Stimulated activated CD4-positive, alpha-beta T cell treated with anti-CD3 and anti-CD28 coated beads, Interleukin-4, amount 100 ng/mL, for 24 hours (primary cell): ENCODE measurements at places on chromosomes 12 and 14.

GRCh38 chr14:73461478-73462047, 3.2 kb upstream of the NUMB start:
- DNase-seq: no peak

- DNase-seq: no peak
Measured at GRCh38 chr14:105894125-105894977, 368.0 kb downstream of the TMEM121 start.

DNA sequence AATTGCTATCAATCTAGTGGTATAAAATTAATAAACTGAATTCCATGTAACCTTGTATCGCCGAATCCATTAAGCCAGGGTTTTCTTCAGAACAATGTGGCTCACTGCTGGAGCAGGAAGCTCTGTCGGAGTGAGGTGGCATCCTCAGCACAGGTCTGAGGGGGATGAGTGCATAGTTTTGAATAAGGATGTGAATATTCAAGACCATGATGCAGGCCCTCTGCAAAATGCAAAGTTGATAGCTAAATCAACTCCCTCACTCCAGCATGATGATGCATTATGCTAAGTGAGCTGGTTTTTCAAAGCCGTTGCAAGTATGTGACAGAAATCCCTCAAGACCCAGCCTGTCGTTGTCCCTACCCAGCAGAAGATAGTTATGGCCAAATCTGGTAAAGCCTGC, 53.0 kb downstream of the TRIM9 start:
- DNase-seq: no peak

GRCh38 chr14:61358554-61359226, 37.3 kb downstream of the PRKCH start:
- no peak for DNase-seq

- no peak for DNase-seq
Measured at GRCh38 chr12:5417500-5417899, 14.4 kb upstream of the NTF3 start.

DNA sequence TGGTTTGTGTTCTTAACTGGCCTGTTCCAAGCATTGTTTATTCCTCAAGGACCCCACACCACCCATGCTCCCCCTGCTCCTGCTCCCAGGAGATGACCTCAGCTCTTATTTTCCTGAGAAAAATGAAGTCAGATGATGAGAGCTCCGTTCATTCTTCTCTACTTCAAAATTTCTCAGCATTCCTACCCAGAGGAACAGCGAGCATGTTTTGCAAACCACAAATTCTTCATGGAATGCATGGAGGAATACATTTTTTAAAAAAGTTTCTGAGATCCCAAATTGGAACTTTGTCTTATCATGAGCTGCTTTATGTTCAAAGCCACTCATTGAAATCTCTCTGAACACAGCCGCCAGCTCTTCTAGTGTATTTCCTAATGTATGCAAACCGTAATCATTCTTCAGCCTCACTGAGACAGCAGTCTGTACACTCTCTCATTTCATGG, 44.9 kb downstream of the SYNE2 start:
- no peak for DNase-seq

DNA sequence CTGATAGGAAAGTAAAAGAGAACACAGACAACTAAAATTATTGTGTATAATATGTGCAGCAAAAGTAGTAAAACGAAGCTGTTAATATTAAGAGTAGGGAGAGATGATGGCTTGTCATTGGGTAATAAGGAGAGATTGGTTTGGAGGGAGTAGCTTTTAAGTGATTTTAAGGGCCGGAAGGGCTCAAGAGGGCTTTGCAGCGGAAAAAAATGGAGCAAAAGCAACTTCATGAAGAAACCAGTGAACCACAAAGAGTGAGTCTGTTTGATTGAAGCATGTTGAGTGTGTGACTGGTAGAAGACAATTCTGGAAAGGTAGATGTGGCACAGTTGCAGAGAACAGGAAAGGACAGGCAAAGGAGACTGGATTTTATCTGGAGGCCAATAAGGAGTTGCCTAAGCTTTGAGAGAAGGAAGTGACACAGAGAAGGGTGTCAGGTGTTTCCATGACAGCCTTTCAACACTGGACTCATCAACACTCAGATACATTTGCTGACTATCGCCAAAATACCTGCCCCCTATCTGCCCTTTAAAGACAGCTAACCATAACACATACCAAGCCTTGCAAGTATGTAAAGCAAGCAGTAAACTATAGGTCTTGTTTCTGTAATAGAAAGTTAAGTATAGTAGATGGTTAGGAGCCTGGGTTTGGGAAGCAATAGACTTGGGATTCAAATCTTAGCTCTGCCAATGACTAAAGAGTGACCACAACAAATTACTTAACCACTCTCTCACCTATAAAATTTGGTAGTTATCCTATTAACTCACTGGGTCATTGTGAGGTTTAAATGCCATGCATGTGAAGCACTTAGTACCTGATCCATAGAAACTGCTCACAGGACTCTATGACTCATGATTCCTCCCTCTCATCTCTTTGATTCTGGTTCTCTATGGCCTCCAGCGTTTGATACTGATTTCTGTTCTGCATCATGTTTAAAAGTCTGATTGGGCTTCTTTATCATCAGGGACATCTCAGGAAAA, 117.3 kb upstream of the LMNTD1 start:
- DNase-seq: no peak

GRCh38 chr12:91852634-91853033, 293.0 kb downstream of the BTG1 start:
- DNase-seq: no peak

- no peak for DNase-seq
Measured at GRCh38 chr12:92445253-92446082, 257.3 kb upstream of the PLEKHG7 start.

DNA sequence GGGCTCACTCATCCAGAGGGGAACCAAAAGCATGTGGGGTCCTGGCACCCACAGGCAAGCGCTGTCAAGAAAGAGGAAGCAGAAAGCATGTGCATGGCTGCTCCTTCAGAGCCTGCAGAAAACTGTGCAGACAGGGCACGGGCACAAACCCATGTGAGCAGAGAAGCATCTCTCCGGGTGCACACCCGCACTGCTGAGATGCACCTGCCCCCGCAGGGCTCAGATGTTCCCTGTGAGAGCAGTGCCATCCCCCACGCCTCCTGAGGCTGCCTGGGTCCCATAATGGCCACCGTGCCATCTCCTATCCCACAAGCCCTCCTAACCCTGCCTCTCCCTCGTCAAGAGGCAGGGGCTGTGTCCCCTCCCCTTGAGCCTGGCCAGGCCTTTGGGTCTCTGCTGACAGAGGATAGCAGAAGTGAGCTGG, 32.3 kb upstream of the INF2 start:
- DNase-seq: no peak

- DNase-seq: no peak
Measured at GRCh38 chr12:100521958-100522357, 48.3 kb downstream of the NR1H4 start.

DNA sequence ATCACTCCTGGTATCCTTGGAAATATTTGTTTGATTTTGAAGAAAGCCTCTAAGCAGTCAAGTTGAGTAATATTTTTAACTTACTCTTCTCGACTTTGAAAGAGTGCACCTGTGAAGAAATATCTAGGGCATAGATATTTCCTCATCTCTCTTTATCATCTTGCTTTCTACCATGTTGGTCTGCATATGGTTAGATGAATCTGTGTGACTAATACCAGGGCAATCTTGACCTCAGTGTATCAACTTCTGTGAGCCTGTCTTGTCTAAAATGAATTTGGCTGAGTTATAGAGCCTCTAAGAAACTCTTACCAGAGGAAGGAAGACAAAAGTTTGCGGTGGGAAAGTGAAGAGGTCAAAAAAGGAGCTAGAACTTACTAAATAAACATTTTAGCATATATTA, 68.4 kb downstream of the SYT1 start:
- DNase-seq: no peak

DNA sequence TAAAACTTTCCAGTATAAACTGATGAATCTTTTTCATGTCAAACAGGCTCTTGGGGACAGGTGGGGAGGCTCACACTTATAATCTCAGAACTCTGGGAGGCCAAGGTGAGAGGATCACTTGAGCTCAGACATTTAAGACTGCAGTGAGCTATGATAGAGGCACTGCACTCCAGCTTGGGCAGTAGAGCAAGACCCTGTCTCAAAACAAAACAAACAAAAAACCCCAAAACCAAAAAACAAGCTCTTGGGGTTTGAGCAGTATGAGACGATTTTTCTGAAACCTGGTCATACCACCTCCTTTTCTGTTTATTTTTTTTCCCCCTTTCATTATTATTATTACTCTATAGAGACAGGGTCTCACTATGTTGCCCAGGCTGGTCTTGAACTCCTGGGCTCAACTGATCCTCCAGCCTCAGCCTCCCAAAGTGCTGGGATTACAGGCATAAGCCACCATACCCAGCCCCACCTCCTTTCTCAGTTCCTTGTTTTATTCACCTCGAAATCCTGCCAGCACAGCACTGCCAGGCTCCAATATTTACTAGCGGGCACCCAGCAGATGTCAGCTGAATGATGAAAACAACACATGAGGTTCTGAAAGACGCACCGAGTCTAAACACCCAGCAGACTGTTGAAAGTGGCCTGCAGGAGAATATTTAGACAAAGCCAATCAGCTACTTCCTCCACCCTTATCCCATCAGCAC, 19.5 kb upstream of the CDK17 start:
- no peak for DNase-seq

DNA sequence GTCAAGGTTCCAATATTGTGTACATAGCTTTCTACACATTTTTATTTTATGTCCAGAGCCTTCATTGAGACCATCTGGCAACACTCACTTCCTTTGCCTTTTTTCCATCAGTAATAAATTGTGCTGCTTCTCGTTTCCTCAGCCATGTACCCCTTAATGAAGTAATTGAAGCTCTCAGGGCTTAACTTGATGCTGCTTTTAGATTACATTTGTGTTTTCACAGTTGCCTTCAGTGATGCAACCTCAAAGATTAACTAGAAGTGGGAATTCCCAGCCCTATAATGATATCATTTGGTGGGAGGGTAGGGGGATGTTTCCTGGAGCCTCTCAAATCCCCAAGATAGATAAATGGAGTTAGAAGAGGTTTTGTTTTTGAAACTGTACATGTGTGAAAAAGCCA, 80.2 kb upstream of the KRR1 start:
- no peak for DNase-seq

- no peak for DNase-seq
Measured at GRCh38 chr14:39376667-39377403, 55.4 kb downstream of the FBXO33 start.

GRCh38 chr14:100271247-100271939, 32.4 kb downstream of the YY1 start:
- DNase-seq: peak; percentile 23

DNA sequence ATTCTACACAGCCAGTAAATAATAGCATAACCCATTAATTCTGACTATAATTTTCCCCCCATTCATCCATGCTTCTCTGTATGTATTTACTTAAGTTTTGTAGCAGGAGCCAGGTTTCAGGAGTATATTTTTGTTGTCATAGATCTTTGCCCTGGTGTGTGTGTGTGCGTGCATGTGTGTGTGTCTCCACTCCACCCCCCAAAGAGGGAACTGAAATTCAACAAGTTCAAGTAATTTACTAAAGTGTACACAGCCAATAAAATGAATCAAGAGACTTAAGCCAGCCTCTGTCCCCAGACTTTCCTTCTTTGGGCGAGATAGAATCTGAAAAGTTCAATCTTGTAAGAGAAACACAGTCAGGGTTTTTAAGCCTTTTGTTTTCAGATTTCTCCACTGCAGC, 792.0 kb downstream of the MED13L start:
- DNase-seq: no peak

- no peak for DNase-seq
Measured at GRCh38 chr12:121894633-121895032, 6.0 kb downstream of the PSMD9 start.

- peak; percentile 11 for DNase-seq
Measured at GRCh38 chr14:74763803-74764531, 851 bp downstream of the YLPM1 start.

DNA sequence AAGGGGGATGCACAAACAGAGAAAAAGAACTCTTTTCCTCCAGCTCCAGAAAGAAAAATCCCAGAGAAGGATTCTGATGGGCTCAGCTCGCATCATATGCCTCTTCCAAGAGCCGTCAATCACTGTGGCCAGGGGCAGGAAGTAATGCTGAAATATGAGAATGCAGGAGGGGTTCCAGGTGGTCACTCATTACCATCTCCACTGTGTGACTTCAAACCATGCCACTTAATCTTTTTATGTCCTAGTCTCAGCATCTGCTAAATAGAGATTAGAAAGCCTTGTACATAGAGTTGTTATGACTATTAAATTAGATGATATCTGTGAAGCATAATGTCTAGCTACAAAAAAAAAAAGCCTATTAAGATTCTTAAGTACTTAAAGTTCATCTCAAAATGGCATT, 65.6 kb upstream of the FICD start:
- no peak for DNase-seq

DNA sequence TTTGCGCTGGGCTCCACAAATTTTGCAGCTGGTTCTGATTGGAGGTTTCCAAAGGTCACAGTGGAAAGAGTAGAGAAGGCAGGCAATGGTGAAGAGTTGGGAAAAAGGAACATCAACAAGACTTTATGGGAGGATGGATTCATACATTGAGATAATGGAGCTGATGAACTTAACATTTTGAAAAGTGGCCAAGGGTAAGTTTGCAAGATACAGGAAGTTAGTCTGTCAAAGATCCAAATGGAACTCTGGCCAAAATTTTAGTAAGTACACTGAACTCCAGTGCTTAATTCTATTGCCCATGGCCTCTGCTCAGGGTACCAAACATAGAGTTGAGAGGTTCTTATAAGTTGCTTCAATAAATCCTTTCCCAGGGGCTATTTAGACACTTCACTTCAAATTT, 15.6 kb downstream of the CCER1 start:
- DNase-seq: no peak

DNA sequence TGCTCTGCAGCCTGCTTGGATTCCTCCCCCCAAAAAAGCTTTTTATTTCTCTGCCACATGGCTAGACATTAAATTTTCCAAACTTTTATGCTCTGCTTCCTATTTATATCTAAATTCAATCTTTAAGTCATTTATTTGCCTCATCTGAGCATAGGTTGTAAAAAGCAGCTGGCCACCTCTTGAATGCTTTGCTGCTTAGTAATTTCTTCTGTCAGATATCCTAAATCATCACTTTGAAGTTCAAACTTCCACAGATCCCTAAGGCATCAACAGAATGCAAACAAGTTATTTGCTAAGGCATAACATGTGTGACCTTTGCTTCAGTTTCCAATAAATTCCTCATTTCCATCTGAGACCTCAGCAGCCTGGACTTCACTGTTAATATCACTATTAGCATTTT, 209.6 kb downstream of the FSCB start:
- no peak for DNase-seq

DNA sequence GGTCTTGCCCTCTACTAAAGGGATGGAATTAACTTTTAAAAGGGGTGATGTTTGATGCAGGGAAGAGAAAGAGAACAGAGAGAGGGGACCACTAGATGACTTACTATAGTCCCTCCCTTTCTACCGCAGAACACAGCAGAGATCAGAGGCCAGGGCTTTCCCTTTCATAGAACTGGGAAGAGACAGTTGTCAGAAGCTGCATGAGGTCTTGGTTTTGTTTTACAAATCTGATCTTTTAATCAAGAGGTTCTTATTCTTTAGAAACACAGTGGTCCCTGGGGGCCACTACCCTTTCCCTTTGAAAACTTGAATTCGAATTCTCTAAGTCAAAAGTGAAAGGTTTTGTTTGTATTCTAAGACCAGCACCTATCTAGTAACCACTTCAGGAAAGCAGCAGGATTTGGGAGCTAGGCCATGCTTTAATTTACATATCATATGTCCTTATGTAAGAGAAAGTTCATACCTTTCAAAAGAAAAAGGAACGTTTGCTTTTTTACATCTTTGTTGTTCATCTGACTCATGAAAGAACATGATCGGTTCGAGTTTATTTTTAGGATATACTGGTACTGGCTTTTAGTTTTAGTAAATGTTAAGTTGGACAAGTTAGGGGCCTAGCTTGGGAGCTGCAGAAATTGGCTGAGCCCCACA, 6.3 kb downstream of the FBXL14 start:
- no peak for DNase-seq

- DNase-seq: no peak
Measured at GRCh38 chr12:74722709-74723108, 185.1 kb downstream of the ATXN7L3B start.
